ENCODE measurements at places on chromosomes 5 and 9. TPM values are rescaled to one million over a fixed set of nuclear protein-coding genes. Genes with fewer than 3 reads are reported as not detected.
A peak's percentile ranks its signal among the peaks of the same experiment; 100 is the strongest.

DNA sequence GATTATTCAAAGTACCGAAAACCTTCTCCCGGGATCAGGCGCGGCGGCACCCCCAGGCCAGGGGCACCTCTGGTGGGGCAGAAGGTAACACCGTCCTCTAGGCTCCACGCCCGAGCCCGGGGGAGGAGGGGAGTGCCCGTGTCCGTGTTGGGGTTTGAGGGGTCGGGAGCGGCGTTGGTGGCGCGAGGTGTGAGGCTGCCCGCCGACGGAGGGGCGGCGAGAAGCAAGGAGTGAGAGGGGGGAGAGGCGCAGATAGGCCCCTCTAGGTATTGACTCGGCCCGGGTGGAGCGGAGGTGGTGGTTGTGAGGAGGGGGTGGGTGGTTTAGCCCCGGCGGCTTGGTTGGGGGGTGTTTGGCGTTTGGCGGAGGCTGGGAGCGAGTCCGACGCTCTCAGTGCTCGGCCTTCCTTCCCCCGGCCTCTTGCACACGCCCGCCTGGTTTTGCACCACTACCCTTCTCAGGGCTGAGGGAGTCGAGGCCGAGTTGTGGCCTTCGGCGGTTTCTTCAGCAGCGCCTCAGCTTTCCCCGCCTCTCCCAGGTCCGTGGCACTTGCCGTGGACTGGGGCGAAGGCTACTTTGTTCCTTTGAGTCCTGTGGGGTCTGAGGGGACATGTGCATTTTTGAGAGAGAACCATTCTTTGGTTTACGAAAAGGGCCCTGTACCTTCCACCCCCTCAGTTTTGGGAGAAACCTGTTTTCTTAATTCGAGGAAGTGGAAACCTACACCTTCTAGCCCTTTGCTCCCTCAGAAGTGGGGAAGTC, 450 bp downstream of the GPBP1 start:
- no peaks in the 10 kb centered on the region for H3K27me3 ChIP-seq
- H3K27ac ChIP-seq: peak overlapping the region; percentile 99
- no peaks in the 10 kb centered on the region for H3K36me3 ChIP-seq
- peak; percentile 48 for DNase-seq

DNA sequence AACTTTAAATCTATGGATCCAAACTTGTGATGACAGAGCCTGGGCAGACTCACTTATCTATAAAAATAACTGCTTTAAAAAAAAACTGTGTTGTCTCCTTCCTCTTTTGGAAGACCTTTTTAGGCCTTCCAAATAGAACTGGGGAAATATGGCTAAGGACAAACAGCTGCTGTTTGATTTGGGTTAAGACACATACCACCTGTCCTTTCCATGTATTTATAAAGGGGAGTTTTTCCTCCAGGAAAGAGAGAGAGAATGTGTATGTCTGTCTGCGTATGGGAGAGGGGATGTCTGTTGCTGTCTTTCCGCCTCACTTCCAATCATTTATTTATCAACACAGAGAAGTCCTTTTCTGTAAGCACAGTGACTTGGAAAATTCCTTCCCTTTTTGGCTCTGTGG, 2.8 kb downstream of the ARHGEF37 start:
- DNase-seq: no peak
- no peaks in the 10 kb centered on the region for H3K27me3 ChIP-seq
- H3K4me3 ChIP-seq: no peak overlapping the region
- H3K27ac ChIP-seq: no peak overlapping the region
- H3K4me1 ChIP-seq: peaks cover 7% of the 10 kb centered on the region

- no peaks in the 10 kb centered on the region for H3K27me3 ChIP-seq
- no peak overlapping the region for H3K4me3 ChIP-seq
These were observed 5.9 kb downstream of the SLC23A1 start for GRCh38 chr5:139377226-139377625.

DNA sequence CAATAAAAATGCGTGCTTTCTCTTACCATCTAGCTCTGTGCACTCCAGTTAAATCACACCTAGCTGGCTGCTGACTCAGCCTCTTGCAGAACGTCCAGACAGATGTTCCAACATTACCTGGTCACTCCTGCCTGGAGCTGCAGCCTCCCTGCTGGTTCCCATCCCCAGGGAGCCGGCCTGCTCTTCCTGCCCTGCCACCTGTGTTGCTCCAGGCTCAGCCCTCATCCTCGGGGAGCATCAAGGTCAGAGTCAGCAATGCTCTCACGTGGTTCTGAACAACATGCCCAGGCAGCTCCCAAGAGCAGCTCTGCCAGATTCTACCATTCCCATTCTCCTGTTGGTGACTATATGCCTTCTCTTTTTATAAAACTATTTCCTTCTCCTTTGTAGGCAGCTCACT, 81.3 kb downstream of the GADD45G start:
- peaks cover 7% of the 10 kb centered on the region for H3K4me1 ChIP-seq
- H3K27ac ChIP-seq: no peak overlapping the region
- no peak overlapping the region for H3K4me3 ChIP-seq
- DNase-seq: no peak
- H3K27me3 ChIP-seq: no peaks in the 10 kb centered on the region

Gene GPR150
- total RNA-seq: not detected

Gene HAVCR1
- total RNA-seq: not detected

Gene DRD1
- total RNA-seq: not detected

Gene PDE6A
- not detected for total RNA-seq
